ENCODE measurements at places on chromosomes 13 and 19. TPM values are rescaled to one million over a fixed set of nuclear protein-coding genes. Genes with fewer than 3 reads are reported as not detected.

DNA sequence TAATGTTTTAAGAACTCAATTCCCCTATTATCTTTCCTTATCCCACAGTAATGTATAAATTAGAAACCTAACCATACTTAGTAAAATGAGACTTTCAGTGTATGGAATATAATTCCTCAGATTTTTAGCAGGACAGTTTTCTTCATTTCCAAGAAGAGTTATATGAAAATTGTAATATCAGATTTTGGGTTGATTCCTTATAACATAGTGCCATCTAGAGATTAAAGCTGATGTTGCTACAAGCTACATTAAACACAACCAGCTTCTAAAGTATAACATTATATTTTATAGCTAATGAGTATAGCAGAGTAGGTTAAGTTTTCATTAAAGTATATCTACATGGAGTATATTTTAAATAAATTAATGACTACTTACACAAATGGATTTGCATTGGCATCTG lies 99.7 kb upstream of the MIR17HG start:
- H3K27me3 ChIP-seq, result no peaks in the 10 kb centered on the region
- H3K36me3 ChIP-seq, result no peaks in the 10 kb centered on the region
- no peak overlapping the region for H3K4me3 ChIP-seq
- no peaks in the 10 kb centered on the region for H3K4me1 ChIP-seq

DNA sequence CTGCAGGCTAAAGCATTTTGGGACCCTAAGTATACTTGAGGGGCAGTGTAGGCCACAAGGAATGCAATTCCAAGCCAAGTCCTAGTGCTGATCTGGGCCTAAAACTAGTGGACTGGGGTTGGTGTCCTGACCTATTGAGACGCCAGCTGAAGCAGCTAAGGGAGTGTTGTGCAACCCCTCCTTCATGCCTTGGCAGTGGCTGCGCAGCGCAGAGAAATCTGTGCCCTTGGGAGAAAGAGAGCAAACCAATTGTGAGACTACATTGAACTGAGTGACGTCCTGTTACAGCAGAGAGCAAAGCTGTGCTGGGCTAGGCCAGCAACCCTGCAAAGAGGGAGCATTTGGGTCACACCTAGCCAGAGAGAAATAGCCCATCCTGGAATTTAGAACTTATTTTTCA lies 2715.0 kb upstream of the PCDH20 start:
- no peak for DNase-seq
- H3K36me3 ChIP-seq, result no peaks in the 10 kb centered on the region
- H3K27ac ChIP-seq, result no peak overlapping the region
- no peak overlapping the region for H3K4me3 ChIP-seq
- H3K27me3 ChIP-seq, result no peaks in the 10 kb centered on the region

DNA sequence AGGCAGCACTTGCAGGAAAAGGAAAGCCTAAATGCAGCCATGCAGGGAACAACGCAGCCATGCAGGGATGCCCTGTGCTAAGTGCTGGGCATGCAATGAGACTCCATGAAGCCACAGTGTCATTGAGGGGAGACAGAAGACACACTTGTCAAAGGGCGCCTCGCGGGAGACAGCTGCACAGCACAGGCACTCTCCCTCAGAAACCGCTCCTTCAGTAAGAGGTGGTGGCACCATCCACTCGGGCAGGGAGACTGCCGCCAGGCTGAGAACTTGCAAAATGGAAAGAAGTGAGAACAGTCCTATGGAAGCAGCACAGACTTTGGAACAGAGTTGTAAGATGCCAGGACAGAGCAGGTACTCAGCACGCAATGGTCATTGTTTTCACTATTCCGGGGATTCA lies 51.1 kb downstream of the GGACT start:
- H3K4me1 ChIP-seq, result no peaks in the 10 kb centered on the region
- H3K27ac ChIP-seq, result no peak overlapping the region
- no peak overlapping the region for H3K4me3 ChIP-seq
- H3K36me3 ChIP-seq, result no peaks in the 10 kb centered on the region

DNA sequence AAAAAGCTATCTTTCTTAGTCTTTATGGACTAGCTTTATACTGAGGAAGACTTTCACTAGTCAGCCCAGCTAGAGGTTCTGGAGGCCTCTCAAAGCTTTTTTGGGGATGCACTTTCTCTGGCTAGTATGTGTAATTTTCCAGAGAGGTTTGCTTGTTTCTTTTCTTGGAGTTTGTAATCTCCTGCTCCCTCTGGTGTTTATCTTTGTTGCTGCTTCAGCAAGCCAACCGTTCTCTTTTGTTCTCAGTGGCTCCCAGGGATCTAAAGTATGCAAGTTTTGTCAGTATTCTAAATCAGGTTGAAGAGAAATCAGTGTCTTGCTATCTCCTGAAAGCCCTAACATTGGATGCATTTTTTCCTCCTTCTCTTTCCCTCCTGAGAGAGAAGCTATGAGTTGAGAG lies 121.1 kb upstream of the MYO16 start:
- H3K27me3 ChIP-seq, result no peaks in the 10 kb centered on the region
- no peak for DNase-seq
- no peaks in the 10 kb centered on the region for H3K36me3 ChIP-seq
- H3K4me1 ChIP-seq, result no peaks in the 10 kb centered on the region
- no peak overlapping the region for H3K27ac ChIP-seq
- H3K4me3 ChIP-seq, result no peak overlapping the region

- H3K27ac ChIP-seq, result no peak overlapping the region
- DNase-seq, result no peak
- peaks cover 4% of the 10 kb centered on the region for H3K36me3 ChIP-seq
These were observed 54.3 kb downstream of the GATAD2A start for GRCh38 chr19:19459707-19460251.

GRCh38 chr13:103299079-103299478 lies 232.9 kb upstream of the SLC10A2 start:
- no peaks in the 10 kb centered on the region for H3K36me3 ChIP-seq
- H3K4me3 ChIP-seq, result no peak overlapping the region
- H3K27ac ChIP-seq, result no peak overlapping the region
- no peaks in the 10 kb centered on the region for H3K27me3 ChIP-seq
- no peaks in the 10 kb centered on the region for H3K4me1 ChIP-seq

GRCh38 chr13:111879719-111880118 lies 187.2 kb upstream of the SOX1 start:
- peaks cover 2% of the 10 kb centered on the region for H3K27me3 ChIP-seq
- no peaks in the 10 kb centered on the region for H3K36me3 ChIP-seq
- DNase-seq, result no peak
- no peak overlapping the region for H3K4me3 ChIP-seq
- no peaks in the 10 kb centered on the region for H3K4me1 ChIP-seq
- H3K27ac ChIP-seq, result no peak overlapping the region

DNA sequence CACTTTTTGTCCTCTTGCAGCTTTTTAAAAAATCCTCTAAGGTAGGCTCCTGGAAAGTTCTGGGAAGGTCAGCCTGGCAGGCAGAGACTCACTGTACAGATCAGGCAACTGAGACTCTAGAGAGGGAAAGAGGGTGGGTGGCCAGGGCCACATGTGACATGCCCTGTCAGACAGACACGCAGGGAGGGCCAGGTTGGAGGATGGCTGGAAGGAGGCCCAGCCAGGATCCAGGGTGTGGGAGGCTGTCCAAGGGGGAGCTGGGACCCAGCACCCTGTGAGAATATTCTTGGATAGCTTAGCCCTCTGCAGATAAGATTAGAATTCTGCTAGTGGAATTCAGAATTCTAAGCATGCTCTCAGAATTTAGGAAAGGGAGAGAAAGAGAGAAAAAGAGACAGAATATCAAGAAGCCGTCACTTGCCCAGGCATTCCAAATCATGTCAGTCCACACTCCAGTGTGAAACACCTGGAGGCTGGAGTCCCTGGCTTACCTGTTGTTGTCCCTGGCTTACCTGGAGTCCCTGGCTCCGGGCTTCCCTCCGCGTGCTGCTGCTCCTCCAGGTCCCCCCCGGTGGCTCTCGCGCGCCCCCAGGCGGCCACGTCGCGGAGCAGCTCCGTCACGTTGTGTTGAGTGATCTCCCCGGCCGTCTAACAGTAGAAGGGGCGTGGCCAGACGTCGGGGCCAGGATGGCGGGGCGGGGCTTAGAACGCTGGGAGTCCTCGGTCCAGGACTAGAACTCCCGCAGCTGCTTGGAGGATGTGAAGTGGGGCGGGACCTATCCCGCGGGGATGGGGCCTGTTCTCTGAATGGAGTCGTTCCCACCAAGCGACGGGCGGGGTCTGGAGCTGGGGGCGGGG lies 2.8 kb upstream of the TNNI3 start:
- peak overlapping the region; percentile 48 for H3K4me3 ChIP-seq
- H3K27me3 ChIP-seq, result no peaks in the 10 kb centered on the region
- peak; percentile 97 for DNase-seq
- H3K4me1 ChIP-seq, result peaks cover 14% of the 10 kb centered on the region

GRCh38 chr19:43464134-43464775 lies 1.2 kb downstream of the LYPD3 start:
- no peak overlapping the region for H3K27ac ChIP-seq
- H3K4me1 ChIP-seq, result peaks cover 3% of the 10 kb centered on the region
- H3K36me3 ChIP-seq, result no peaks in the 10 kb centered on the region

DNA sequence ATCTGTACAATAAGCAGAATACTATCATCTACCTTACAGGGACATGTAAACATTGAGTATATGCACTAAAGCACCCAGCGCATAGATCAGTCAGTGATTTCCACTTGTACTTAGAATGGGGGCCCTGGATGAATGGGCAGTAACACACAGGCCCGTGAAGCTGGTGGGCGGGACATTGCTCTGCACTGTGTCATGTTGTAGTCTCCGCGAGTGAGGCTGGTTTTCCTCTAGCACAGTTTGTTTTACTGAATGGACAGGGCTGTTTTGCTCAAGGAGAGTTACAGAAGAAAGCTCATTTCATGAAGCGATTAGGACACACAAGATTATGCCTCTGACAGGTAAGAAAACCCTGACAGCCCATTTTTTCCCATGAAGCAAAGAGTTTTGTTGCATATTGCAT lies 86.4 kb upstream of the SOX21 start:
- H3K27me3 ChIP-seq, result no peaks in the 10 kb centered on the region
- no peaks in the 10 kb centered on the region for H3K4me1 ChIP-seq
- H3K36me3 ChIP-seq, result no peaks in the 10 kb centered on the region
- no peak overlapping the region for H3K4me3 ChIP-seq
- no peak overlapping the region for H3K27ac ChIP-seq

GRCh38 chr13:59673286-59673685 lies 490.4 kb downstream of the DIAPH3 start:
- H3K27ac ChIP-seq, result no peak overlapping the region
- H3K4me1 ChIP-seq, result no peaks in the 10 kb centered on the region
- H3K4me3 ChIP-seq, result no peak overlapping the region

- no peaks in the 10 kb centered on the region for H3K36me3 ChIP-seq
- H3K4me3 ChIP-seq, result no peak overlapping the region
- no peak overlapping the region for H3K27ac ChIP-seq
- no peak for DNase-seq
These were observed 371.4 kb upstream of the SLC10A2 start for GRCh38 chr13:103437651-103438050.

- H3K36me3 ChIP-seq, result peaks cover 11% of the 10 kb centered on the region
- peaks cover 6% of the 10 kb centered on the region for H3K4me1 ChIP-seq
These were observed 39.7 kb downstream of the PEPD start for GRCh38 chr19:33481863-33482262.

GRCh38 chr19:19459073-19459472 lies 53.6 kb downstream of the GATAD2A start:
- H3K36me3 ChIP-seq, result peaks cover 4% of the 10 kb centered on the region
- H3K27me3 ChIP-seq, result no peaks in the 10 kb centered on the region
- H3K4me1 ChIP-seq, result peaks cover 34% of the 10 kb centered on the region
- H3K27ac ChIP-seq, result no peak overlapping the region

GRCh38 chr13:40969169-40969901 lies 49.8 kb downstream of the ELF1 start:
- H3K27ac ChIP-seq, result no peak overlapping the region
- peaks cover 4% of the 10 kb centered on the region for H3K4me1 ChIP-seq
- DNase-seq, result no peak
- 0 out of 2 replicates have a peak, but pooled peaks cover 4% of the 10 kb centered on the region for H3K36me3 ChIP-seq
- H3K27me3 ChIP-seq, result no peaks in the 10 kb centered on the region

DNA sequence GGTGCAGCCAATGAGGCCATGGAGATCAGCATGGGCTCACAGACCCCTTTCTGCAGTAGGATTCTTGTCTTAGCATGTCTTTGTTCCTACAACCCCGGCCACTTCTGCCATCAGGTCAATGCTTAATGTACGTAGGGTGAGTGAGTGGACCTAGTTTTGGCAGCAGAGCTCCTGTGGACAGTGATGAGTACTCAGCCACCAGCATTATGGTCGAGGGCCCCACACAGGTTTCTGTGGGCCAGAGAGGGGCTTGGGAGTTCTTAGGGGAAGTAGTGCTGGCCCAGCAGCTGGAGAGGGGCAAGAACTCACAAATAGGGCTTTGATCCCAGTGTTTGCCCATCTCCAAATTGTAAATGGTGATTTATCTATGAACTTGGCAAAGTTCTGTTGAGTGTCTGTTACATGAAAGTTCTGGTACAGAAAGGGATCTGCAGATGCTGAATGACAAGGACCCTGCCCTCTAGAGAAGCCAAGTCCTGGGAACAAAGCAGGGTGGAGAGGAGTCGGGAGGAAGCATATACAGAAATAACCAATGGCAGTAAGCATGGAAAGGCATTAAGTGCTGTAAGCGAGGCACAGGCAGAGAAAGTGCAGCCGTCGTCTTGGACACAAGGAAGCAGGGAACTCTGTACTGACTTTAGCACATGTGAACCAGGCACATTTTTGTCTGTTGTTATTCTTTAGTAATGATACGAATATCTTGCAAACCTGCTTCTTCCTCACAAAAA lies 185.1 kb downstream of the MTUS2 start:
- no peaks in the 10 kb centered on the region for H3K4me1 ChIP-seq
- H3K36me3 ChIP-seq, result no peaks in the 10 kb centered on the region
- H3K27ac ChIP-seq, result no peak overlapping the region
- H3K27me3 ChIP-seq, result peaks cover 16% of the 10 kb centered on the region

- no peak for DNase-seq
- H3K36me3 ChIP-seq, result no peaks in the 10 kb centered on the region
- no peak overlapping the region for H3K4me3 ChIP-seq
These were observed 29.9 kb downstream of the NLRP13 start for GRCh38 chr19:55902080-55902751.

DNA sequence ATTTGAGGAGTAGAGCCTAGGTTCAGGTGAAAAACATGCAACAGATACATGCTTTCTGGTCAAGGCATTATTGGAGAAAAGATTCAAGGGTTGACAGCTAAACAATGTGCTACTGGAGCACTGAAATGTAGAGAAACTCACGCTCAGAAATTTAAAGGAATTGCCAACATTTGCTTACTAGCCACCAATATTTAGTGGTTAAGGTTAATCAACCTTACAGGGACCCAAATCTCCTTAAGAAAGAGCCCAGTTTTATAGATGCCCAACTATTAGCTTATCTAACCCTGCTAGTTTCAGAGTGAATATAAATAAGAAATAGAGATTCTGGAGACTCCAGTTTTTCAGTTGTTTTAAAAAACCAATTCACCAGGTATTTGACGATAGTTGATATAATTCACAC lies 203.6 kb downstream of the DACH1 start:
- DNase-seq, result no peak
- no peak overlapping the region for H3K27ac ChIP-seq
- H3K4me3 ChIP-seq, result no peak overlapping the region
- no peaks in the 10 kb centered on the region for H3K27me3 ChIP-seq
- H3K36me3 ChIP-seq, result no peaks in the 10 kb centered on the region

The MCEMP1 gene
- total RNA-seq, result not detected

The FXYD7 gene
- not detected for total RNA-seq

The AZU1 gene
- not detected for total RNA-seq

The UBE2L5 gene
- not detected for total RNA-seq

The ACP7 gene
- total RNA-seq, result not detected

The SYCN gene
- not detected for total RNA-seq

The HSPB6 gene
- total RNA-seq, result not detected
